ENCODE measurements at places on chromosomes 11 and 22.

GRCh38 chr11:90246468-90246867, 23.6 kb upstream of the CHORDC1 start:
- no peak for DNase-seq

DNA sequence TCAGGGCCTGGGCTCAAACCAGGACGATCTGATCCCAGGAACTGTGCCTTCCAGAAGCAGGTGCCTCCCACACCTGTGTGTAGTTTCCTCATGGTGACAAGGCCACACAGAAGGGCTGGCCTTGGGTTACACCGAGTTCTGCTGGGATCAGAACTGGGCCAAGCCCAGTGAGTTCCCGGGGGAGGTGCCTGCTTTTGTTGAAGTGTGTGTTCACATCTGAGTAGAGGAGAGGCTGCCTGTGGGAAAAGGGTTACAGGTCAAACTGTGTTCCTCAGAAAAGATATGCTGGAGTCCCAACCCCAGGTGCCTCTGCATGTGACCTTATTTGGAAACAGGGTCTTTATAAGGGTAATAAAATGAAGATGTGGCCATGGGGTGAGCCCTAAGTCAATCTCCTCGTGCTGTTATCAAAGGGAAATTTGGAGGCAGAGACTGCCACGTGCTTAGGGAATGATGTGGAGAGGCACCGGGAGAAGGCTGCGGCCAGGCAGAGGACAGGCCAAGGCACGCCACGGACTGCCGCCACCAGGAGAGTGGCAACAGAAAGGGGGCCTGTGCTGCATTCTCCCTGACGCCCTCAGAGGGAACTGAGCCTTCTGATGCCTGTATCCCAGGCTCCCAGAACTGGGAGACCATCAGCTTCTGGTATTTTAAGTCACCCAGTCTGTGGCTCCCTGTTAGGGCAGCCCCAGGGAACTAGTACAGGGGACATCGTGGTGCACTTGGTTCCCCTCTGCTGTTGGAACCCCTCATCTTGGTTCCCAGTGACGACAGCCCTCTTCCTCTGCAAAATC, 158.8 kb downstream of the CACNA1I start:
- DNase-seq: no peak

DNA sequence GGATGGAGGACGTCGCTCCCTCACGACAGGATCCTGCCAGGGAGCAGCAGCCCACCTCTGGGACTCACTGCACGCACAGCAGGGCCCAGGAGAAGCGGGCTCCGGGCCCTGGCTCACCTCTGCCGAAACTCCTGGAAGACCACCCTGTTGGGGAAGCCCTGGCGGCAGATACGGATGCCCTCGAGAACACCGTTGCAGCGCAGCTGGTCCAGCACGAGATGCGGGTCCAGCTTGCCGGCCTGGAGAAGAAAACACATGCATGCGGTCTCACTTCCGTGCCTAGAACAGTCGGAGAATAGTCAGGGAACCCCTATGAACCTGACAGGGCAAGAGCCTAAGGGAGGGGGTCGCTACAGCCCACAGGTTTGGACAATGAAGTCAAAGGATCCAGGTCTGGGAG, 52.9 kb downstream of the APOL1 start:
- DNase-seq: no peak

GRCh38 chr11:123082977-123083376, 21.0 kb upstream of the HSPA8 start:
- DNase-seq: no peak

DNA sequence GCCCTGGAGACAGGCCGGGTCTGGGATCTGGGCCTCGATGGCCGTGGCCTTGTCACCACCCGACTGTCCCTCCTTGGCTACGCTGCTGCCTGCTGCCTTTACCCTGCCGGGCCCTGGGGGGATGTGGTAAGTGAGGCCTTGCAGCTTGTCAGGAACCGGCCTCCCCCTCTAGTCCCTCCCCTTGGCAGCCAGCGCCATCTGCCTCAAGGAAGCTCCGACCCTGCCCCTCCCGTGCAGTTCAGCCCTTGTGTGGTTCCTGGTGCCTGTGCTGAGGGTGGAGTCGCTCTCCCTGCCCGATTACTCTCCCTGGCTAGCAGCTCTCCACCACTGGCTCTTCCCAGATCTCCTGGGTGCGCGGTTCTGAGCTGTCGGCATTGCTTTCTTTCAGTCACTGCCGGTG, 33.7 kb downstream of the CTTN start:
- no peak for DNase-seq

GRCh38 chr11:133793271-133794035, 51.9 kb downstream of the SPATA19 start:
- DNase-seq: no peak
